ENCODE measurements at places on chromosomes 1 and 21.

DNA sequence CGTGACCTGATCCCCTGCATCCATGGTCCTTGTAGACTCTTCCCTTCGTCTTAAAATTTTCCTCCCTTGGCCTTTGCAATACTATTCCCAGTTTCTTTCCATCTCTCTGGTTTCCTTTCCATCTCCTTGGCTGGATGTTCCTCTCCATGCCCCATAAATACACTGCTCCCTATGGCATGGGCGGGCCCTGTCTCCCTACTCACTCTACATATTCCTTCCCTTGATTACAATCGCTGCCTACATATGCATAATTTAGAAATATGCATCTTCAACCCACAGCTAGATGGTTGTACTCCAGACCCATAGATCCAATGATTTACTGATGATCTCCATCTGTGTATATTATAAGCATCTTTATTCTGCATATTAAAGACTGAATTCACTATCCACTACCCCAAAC lies 405.0 kb downstream of the NTNG1 start:
- DNase-seq, result no peak

DNA sequence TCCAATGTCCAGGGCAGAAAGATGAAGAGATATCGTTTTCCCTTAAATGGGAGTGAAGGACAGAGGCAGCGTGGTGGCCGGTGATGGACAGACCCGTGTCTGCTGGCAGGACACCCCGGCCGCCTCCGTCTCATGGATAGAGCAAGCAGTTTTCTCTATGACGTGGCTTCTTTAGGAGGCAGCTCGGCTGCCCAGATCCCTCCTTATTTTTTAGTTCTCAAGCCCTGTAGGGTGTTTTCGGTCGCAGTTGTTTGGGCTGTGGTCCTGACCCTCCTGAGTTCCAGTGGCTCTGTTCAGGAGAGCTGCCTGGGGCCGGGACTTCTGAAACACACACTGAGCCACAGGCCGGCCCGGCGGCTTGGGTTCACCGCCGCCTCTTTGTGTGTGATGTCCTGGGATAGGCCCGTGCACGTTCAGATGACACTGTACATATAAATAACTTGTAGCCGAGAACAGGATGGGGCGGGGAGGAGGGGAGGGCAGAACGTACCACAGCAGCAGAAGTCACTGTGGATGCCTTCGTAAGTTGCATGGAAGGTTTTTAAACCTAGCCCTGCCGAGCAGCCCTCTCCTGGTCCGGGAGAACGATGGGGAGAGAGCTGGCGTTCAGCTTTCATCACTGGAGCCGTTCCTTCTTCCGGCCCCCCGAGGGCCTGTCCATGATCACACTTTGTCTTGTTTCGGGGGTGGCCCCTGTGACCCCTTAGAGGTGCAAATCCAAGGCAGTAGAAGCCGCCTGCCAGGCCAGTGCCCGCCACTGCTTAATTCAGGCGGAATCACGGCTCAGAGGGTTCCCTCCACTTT lies 65.2 kb downstream of the SIK1 start:
- DNase-seq, result no peak

- no peak for DNase-seq
These were observed 56.1 kb upstream of the ZC3H11B start for GRCh38 chr1:219669042-219669441.

GRCh38 chr1:155277902-155278688 lies 832 bp downstream of the HCN3 start:
- peak; percentile 48 for DNase-seq

- DNase-seq, result no peak
These were observed 821 bp upstream of the KHDRBS1 start for GRCh38 chr1:32012709-32013385.

GRCh38 chr1:176556288-176556687 lies 93.3 kb downstream of the PAPPA2 start:
- no peak for DNase-seq

- no peak for DNase-seq
These were observed 392.6 kb downstream of the NTNG1 start for GRCh38 chr1:107533436-107533835.

All from stimulated activated CD4-positive, alpha-beta T cell treated with anti-CD3 and anti-CD28 coated beads, Interleukin-15, amount 100 ng/mL, for 1 hour (primary cell).